ENCODE measurements at places on chromosomes 13 and 19. TPM values are rescaled to one million over a fixed set of nuclear protein-coding genes. Genes with fewer than 3 reads are reported as not detected.

- no peak for DNase-seq
Measured at GRCh38 chr19:5719274-5719960, 529 bp downstream of the LONP1 start.

The ZNF726 gene
- polyA plus RNA-seq: 1.1 TPM

DNA sequence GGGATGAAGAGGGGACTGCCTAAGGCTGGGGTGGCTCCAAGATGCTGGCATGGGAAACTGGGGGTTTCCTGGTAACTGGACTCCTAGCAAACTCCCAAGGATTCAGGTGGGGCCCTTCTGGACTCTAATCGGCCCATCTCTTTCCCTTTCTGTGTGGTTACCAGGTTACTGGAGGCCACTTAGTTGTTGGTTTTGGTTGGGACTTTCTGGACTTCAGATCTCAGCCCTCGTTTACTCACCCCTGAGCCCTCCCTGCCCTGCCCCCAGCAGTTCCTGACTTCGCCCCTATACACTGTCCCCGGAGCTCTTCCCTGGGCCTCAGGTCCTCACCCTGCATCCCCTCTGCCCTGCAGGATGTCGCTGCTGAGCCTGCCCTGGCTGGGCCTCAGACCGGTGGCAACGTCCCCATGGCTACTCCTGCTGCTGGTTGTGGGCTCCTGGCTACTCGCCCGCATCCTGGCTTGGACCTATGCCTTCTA, 328 bp downstream of the CYP4F12 start:
- no peak for DNase-seq

GRCh38 chr19:4093643-4094175, 27.0 kb upstream of the ZBTB7A start:
- DNase-seq: no peak

GRCh38 chr13:112697756-112698655, 8.2 kb downstream of the ATP11A start:
- DNase-seq: no peak

DNA sequence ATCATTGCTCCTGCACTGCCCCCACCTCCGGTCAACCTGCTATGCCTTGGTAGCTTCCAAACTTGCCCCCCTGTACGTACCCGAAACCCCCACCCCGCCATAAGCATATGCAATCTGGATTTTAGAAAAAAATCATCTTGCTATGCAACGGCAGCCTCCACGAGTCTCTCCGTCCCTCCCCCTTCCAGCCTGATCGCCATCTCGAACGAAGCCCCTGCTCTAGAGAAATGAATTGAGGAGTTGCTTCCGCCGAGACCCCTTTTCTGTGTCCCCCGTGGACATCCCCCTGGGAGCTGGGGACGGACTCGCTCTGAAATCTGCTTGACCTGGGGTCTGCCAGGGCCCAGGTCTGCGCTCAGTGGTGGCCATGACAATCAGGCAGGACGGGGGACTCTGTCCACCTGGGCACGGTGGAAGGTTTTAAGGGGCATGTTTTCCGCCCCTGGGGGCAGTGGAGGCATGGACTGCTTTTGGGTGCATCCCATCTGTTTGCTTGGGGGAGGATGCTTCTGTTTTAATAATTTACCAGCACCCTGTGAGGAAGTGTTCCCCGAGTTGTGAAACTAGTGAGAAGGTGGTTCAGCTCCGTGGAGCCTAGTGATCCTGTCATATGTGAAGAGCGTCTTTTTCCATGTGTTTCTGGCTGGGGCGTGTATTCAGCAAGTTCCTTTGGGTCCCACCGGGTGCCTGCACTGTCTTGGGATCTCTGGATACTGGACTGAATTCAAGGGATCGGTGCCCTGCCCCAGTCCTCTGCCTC, 1.0 kb downstream of the KDM4B start:
- no peak for DNase-seq

The PSG2 gene
- not detected for polyA plus RNA-seq

The SPIB gene
- polyA plus RNA-seq: not detected

The CATSPERD gene
- not detected for polyA plus RNA-seq

The KCNK6 gene
- polyA plus RNA-seq: 16.4 TPM
